ENCODE measurements at places on chromosomes 2 and 18.
A peak's percentile ranks its signal among the peaks of the same experiment; 100 is the strongest.

GRCh38 chr2:25674077-25674362 lies 643 bp upstream of the DTNB start:
- DNase-seq: peak; percentile 60

DNA sequence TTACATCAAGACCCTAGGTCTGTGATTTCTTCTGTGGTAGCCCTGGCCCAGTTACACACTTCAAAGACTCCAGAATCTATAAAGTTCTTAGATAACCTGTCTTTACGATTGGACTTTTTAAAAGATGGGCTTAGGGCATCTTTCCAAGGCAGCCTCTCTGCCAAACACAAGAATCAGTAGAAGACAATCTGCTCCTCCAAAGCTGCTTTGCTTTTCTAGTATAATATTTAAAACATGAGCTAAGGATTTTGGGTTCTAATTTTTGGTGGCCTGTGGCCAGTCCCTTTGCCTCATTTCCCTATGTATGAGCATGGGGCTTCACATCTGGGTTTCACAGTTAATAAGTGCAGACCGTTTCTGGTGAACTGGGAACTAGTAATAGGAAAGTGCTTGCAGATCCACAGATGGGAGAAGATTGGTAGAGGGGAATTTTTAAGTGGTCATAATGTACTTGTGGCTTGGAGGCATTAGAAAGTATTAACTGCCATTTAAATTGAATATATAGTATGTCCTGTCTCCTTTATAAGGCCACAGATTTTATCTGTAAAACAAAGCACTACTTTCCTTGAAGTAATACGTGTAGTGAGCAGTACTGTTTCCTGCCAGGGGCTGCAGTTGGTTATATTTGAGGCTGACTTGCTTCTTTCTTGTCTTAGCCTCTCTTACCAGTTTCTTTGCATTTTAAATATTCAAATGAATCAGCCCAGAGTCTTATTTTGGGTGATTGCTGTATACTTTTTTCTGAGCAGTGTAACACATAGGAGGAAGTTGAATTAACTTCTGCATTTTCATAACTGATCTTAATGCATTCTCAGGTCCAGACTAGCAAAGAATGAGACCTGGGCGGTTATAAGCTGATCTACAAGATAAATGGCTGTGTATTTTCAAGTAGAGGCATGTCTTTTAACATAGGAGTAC lies 1.5 kb downstream of the ARPC2 start:
- no peak for DNase-seq

GRCh38 chr2:164826293-164827243 lies 15.1 kb downstream of the COBLL1 start:
- no peak for DNase-seq

- no peak for DNase-seq
These were observed 193.0 kb upstream of the REG3G start for GRCh38 chr2:78832481-78832880.

GRCh38 chr2:224142397-224143312 lies 103.6 kb upstream of the SERPINE2 start:
- DNase-seq: no peak

GRCh38 chr2:149612122-149612521 lies 24.5 kb upstream of the MMADHC start:
- no peak for DNase-seq

DNA sequence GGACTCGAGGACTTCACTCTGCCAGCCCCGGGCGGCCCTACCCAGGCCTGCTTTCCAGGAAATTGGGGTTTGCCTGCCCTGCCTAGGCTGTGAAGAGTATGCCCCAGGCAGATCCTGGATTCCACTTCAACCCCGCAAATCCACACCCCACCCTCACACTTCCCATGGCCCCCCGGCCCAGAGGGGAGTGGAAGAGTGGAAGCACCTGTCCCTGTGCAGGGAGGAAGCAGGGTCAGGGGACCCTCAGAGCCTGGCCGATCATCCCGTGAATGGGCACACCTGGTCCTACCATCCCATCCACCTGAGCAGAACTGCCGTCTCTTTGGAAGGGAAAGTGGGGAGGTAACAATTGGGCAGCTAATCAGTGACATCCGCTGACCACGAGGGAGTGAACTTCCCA lies 245.2 kb downstream of the EIPR1 start:
- no peak for DNase-seq

GRCh38 chr2:14197293-14197692 lies 435.2 kb upstream of the LRATD1 start:
- DNase-seq: no peak

DNA sequence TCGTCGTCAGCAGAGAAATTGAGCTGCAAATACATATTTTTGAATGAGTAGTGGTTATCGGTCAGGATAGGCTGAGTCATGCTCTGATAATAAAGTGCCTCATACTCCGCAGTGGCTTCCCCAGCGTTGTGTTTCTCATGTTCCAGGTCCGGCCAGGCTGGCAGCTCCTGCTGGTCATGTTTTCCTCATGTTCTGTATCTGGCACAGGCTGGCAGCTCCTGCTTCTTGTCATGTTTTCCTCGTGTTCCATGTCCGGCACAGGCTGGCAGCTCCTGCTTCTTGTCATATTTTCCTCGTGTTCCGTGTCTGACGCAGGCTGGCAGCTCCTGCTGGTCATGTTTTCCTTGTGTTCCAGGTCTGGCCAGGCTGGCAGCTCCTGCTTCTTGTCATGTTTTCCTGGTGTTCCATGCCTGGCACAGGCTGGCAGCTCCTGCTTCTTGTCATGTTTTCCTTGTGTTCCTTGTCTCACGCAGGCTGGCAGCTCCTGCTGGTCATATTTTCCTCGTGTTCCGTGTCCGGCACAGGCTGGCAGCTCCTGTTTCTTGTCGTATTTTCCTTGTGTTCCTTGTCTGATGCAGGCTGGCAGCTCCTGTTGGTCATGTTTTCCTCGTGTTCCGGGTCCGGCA lies 148.9 kb downstream of the ATP9B start:
- DNase-seq: no peak

- peak; percentile 30 for DNase-seq
These were observed 34.1 kb upstream of the GNAL start for GRCh38 chr18:11654736-11655605.

GRCh38 chr18:361941-362310 lies 94.1 kb upstream of the THOC1 start:
- DNase-seq: no peak

- peak; percentile 71 for DNase-seq
These were observed 304.3 kb downstream of the CELF4 start for GRCh38 chr18:37261246-37261840.

DNA sequence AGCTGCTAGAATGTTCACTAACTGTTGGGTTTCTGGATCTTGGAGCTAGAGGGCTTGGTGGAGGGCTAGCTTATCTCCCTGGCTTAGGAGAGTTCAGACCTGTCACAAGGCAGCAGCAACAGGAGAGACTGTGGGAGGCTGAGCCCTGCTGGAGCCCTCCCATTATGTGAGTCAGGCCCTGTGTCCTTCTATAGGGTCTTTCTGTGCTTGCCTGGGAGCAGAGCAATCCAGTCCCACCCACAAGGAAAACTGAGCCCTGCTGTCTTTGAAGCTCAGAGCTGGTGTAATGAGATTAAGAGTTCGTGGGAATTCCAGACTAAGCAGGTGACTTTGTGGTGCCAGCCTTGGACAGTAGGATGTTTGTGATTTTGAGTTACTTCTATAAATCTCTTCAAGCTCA lies 249.0 kb downstream of the TTC32 start:
- no peak for DNase-seq

DNA sequence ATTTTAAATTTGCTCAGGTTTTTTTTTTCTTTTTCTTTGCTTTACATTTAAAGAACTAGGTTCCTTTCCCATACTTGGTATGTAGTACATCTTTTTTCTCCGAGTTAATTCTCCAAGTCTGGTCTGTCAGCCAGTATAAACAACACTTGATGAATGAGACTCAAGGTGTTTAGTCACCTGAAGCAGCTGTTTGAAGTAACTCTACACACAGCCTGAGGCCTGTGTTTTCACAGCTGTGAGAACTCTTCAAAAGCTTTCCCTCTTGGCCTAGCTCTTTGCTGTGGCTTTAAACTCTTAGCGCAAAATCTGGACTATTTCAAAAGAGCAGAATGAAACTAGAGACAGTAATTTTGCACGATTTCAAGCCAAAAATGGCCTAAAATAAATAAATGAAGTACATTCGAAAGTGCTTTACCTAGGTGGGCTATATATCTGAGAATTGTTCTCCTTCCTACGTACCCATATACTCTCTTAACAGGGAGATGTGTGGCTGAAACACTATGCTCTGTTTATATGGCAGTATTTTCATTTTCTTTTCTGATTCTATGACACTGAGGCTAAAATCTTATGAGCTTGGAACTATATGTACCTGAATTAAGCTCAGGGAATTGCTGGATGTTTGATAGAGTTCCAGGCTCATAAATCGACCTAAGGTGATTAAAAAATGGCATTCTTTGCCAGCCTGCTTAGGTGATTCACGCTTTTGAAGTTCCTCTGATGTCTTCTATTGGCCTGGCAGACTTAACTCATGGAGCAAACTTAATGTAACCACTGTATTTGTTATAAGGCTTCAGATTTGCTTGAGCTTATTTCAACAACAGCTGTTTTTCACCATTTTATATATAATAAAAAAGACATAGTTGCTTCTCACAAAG lies 1044.1 kb upstream of the ZEB2 start:
- no peak for DNase-seq

DNA sequence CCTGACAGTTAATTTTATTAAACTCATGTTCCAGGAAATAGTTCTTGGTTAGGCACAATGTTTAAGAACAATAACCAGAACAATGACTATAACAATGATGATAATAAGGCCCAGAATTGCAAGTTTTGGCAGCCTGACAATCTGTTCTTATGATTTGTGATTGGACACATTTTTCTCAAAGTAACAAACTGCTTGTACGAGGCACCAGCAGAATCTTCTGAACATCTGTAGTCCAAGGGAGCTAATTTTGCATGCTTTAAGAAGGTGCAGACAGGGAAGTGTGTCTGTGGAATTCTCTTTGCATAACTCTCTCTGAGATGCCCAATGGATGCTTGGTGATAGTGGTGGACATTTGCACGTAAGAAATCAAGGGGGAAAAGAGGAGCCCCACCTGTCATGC lies 709.3 kb downstream of the SLC4A3 start:
- no peak for DNase-seq

DNA sequence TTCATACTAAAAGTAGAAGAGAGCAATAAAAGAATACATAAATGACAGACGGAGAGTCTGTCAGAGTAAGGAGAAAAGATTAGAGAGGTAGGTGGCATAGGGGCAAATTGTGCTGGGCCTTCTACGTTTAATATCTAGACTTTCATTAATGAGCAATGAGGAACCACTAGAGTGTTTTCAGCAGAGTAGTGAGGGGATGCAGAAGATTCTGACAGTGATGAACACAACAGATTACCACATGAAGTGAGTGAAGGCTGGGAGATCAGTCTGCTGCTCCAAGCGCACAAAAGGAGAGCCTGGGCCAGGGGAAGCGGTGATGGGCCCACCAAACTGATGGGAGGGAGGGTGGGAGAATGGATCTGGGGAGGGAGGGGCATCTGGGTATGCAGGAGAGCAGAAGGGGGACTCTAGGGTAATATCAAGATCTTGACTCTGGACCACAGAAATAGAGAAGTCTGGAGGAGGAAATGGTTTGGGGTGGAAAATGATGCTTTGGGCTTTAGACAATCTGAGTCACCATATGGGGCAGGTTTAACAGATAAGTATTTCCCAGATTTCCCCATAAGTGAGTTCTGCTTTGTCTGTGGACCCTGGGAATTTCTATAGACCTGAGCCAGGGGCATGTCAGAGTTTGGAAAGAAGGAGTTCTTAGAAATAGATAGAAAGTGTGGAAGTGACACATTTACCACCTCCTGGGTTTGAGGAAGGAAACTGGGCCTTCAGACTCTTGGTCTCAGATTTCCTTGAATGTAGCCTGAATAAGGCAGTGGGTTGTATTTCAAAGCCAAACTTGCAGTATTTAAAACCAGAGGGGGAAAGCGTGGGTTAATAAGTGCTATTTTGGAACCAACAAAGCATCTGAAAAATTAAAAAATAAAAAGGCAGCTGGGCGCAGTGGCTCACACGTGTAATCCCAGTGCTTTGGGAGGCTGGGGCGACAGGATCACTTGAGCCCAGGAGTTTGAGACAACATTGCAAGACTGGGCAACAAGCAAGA lies 15.0 kb upstream of the IL1A start:
- DNase-seq: no peak

- DNase-seq: no peak
These were observed 484.2 kb downstream of the PID1 start for GRCh38 chr2:228786901-228787300.

GRCh38 chr2:159615367-159616285 lies 722 bp downstream of the BAZ2B start:
- peak; percentile 87 for DNase-seq

- no peak for DNase-seq
These were observed 59.1 kb upstream of the NABP1 start for GRCh38 chr2:191618786-191619185.

Data from caudate nucleus (tissue), 63 donors.